Stimulated activated naive CD4-positive, alpha-beta T cell treated with Interleukin-2 at 50 U/mL for 16 hours (primary cell): ENCODE measurements at places on chromosomes 3 and 15.

DNA sequence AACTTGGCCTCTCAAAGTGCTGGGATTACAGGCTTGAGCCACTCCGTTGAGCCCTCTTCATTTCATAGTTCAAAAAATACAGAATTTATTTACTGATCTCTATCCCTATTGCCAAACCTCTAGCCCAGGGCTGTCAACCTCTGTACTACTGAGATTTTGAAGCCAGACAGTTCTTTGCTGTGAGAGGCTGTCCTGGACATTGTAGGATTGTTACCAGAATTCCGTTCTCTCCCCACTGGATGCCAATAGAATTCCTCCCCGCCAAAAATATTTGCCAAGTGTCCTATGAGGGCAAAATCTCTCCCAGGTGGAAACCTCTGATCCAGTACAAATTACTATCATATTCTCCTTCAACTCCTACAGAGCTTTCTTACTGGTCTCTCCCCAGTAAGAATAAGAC is 29.6 kb upstream of the ADAMTS9 start:
- DNase-seq, result no peak

GRCh38 chr15:28246605-28247004 is 75.4 kb downstream of the HERC2 start:
- DNase-seq, result no peak

GRCh38 chr3:179200790-179201189 is 50.1 kb downstream of the KCNMB3 start:
- no peak for DNase-seq

DNA sequence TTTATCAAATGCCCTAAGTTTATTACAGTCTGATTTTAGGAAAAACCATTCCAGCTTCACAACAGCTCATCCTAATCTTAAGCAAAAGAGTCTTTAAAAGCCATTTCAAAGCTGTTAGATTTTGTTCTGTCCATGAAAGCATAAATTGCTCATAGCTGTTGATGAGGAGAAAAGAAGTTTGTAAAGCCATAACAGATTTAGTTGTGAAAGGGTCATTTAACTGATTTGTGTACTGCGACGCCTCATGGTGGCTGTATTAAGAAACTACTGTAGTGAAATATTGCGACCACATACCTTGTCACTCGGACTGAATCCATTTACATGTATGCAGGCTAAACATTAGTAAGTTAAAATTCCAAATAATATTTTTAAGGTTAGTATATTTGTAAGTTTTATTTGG is 20.9 kb downstream of the BBX start:
- no peak for DNase-seq

GRCh38 chr15:67019884-67020520 is 45.4 kb upstream of the SMAD3 start:
- DNase-seq, result no peak

DNA sequence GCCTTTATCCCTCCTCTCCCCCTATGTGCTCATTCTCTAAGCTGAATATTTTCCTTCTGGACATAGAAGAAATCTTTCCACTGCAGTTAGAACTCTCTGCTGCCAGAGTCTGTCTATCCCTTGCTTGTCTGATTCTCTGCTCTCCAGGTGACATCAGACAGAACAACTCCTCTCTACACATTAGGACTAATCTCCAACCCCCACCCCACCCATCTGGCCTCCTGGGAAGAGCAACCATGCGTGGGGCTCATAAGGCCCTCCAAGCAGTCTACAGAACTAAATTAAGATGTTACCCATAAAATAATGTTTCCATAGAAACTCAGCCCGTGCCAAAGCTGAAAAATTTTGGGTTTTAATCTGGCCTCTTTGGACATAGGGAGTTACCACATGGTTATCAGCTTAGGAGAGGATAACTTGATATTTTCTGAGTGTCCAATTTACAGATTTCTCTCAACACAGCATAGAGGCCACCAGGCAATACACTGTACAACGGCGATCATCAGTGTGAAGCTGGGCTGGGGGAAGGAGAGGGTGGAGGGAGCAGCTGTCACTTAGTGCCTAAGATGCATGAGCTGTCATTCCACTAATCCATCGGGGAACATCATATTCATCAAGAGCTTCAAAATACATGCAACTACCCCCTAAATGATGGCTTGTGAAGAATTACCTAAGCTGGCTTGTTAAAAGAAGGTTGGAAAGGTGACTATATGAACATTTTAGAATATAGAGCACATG is 199.4 kb downstream of the CLSTN2 start:
- no peak for DNase-seq

DNA sequence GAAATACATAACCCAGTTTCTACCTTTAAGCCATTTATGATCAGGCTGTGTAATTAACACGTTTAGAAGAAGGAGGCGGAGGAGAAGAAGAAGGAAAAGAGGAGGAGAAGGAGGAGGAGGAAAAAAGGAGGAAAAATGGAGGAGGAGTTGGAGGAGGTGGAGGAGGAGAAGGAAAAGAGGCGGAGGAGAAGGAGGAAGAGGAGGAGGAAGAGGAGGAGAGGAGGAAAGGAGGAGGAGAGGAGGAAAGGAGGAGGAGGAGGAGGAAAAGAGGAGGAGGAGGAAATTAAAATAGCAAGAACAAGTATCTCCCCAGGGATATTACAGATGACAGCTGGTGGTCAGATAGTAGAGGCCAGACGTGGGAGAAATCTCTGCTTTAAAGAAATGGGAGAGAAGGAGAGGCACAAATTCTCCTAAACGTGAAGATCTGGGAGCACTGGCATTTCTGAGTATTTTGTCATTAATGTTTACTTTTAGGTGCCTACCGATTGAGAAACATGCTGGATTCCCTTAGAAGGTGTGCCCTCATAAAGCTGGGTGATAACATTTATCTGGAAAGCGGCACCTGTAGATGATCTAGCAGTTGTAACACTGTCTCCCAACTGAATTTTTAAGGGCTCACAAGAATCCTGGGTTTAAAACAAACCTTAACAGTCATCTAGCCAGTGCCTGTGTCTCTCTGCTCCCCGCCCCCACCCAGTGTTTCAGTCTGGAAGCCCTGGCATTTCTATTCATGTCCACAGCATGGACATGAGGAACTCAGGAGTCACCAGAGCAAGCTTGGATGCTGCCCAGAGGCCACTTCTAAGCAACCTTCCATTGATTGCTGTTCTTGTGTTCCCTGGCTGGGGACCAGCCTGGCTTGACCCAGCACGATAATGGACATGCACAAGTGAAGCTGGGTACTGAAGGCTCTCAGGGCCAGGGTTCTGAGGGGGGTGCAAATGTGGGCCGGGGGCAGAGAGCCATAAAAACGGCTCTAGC is 75.2 kb downstream of the CHRNA7 start:
- DNase-seq, result no peak

GRCh38 chr15:67775250-67775649 is 50.1 kb upstream of the SKOR1 start:
- DNase-seq, result no peak

GRCh38 chr3:140147965-140148490 is 213.0 kb downstream of the CLSTN2 start:
- no peak for DNase-seq

- no peak for DNase-seq
Observed at GRCh38 chr3:61357902-61358301, 106.7 kb upstream of the FHIT start.

DNA sequence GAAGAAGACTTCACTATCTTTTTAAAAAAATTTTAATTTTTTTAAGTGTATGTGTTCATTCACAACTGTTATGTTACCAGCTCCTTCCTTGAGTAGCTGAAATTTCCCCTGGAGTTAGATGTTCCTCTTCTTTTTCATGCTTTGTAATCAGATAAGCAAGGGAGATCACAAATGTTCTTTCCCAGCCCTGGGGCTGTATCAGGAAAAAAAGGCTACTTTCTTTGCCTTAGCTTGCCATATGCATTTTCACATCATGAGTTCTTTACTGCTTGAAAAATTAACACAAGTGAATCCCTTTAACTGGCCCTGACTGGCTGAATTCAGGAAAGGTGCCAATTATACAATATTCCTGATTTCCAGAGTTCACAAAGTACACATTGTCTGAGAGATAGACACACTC is 353.2 kb upstream of the ATP11B start:
- DNase-seq, result no peak

DNA sequence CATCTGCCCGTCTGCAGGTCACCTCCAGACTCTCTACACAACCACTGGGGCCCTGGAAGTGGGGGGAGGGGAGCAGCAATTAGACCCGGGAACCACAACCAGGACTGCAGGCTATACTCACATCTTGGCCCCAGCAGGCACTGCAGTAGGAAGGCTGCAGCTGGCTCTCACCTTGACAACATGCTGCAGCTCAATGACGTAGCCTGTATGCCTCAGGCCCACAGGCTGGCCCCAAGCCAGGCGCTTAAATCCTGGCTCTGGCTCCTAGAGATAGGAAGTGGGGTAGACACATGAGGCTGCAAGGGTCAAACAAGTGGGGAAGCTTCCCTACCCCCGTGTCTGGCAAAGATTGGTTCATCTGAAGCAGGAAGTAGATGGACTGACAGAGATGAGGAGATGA is 4.6 kb upstream of the QRICH1 start:
- DNase-seq, result no peak

DNA sequence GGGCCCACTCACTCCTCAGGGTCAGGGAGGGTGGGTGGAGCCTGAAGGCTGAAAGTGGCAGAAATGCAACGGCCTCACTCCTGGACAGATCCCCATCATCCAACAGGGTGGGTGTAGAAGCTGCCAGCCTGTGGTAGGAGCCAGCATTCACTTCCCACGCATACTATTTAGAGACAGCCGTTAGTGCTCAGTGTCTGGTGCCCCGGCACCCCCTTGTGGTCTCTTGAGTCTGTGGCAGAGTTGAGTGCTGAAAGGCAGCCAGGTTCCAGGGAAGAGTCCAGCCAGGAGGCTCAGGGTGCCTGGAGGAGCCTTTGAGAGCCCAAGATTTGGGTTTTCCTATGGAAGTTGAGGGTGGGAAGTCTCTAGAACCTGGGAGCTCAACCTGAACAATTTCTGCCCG is 2.1 kb upstream of the GNAT1 start:
- DNase-seq, result no peak

- DNase-seq, result no peak
Observed at GRCh38 chr3:17730318-17730967, 12.0 kb downstream of the TBC1D5 start.

DNA sequence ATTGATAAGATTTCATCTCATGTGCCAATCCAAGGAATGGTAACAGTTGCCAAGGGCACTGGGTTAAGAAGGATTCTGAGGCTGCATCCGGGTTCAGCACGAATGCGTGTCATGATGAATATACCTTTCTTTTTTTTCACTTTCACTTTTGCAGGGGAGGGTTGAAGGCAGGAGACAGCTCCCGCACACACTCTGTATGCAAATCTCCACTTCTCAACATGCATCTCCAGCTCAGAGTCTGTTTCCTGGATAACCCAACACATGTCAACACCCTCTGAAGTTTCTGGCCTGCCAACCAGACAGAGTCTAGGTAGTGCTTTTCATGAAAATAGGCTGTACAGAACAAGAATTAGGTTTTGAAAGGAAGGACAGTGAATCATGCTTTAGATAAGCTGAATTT is 21.6 kb downstream of the B4GALT4 start:
- DNase-seq, result no peak

DNA sequence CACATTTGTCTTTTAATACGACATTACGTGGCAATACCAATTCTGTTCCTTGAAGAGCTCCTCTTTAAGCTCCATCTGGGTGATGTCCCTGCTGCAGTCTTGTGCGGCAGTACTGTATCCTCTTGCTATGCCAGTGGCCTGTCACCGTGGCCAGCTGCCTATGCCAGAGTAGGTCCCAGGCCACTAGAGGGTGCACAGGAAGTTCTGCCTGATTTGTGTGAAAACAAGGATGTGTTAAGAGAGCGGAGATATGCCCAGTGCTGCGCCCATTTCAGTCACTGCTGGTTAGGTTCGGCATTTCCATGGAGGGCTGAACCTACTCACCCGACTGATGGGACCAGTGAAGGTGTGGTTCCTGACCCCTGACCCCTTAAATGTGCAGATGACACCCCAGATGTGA is 25.2 kb downstream of the NIPA1 start:
- no peak for DNase-seq

GRCh38 chr3:67335813-67336212 is 318.6 kb downstream of the SUCLG2 start:
- no peak for DNase-seq

GRCh38 chr3:186267758-186268157 is 94.3 kb downstream of the DGKG start:
- DNase-seq, result no peak

GRCh38 chr3:141412936-141413354 is 44.6 kb downstream of the ZBTB38 start:
- DNase-seq, result no peak

DNA sequence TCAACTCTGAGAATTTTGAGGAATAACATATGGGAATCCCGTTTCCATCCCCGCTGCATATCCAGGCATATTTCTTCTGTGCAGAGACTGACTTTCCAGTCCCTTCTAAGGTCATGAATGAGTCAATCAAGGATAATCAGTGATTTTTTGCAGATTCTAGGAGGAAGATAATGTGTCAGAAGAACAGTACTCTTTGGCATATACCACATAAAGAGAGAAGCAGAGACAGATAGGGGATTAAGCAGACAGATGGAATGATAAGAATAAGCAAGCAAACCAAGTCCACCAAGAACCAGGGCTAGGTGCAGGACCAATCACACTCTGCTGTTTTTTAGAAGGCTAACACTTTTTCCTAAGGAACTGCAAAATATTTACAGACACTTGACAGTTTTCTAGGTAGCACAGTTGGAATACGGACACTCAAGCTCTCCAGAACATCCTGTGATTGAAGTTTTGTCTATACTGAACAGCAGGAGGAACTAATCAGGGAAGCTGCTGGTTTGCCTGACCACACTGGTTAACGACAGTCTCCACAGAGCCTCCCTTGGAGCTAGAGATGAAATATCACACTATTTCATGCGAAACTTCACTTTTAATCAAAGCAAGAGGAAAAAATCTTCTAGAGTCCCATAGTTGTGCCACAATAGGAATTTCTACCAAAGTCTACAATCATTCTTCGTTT is 450.0 kb upstream of the KCNMB2 start:
- no peak for DNase-seq

DNA sequence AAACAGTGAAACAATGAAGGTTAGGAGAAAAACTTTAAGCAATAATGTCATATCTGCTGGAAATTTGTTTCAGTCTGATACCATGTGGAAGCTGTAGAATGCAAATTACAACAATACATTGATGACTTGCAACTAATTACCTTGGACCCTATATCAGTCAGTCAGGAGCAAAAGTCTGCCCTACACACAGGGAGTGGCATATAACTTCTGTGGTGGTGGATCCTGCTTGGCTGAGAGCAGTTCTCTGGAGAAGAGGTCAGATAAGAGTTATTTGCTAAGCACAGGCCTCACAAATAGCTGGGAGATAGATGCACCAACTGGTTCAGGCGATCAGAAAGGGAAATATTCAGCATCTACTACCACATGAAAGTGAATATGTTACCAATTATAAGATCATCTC is 1364.6 kb upstream of the EPHA6 start:
- no peak for DNase-seq
